RWPE1 (cell line): ENCODE measurements at places on chromosomes 6 and 20.
A peak's percentile ranks its signal among the peaks of the same experiment; 100 is the strongest.

DNA sequence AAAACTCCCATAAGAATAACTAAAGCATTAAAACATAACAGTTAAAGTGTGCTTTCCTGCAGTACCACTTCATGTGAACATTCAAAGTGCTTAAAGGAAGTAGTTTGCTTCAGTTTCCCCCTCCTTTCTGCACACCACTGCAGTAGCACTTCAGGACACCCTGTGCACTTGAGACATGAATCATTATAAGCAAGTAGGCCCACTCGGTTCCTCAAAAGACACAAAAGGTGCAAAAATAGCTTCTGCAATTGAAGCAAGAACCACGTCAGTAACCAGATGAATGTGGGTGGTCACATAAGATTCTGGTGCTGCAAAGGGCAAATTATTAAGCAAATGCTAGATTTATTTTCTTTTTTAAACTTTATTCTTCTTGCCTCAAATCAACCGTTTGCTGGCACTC, 160.6 kb downstream of the HIVEP2 start:
- no peak for DNase-seq

GRCh38 chr6:18973251-18973650, 586.1 kb downstream of the RNF144B start:
- no peak for DNase-seq

- no peak for DNase-seq
These were observed 136.9 kb downstream of the NKAIN2 start for GRCh38 chr6:123940551-123940950.

DNA sequence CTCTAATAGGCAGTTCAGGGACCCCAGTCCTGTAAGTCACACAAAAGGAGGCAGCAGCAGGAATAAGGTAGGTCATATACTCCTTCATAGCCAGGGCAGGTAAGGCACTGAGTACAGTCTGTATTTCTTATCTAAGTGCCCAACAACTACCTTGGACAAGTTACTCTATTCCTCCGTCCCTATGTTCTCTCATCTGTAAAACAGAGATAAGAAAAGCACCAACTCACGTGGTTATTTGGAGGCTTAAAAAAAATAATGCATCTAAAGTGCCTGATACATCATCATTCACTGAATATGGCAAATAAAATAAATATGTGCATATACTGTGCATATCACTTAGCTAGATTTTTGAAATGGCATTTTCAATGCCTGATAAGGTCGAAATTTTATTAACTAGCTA, 298.1 kb upstream of the CDYL start:
- DNase-seq = no peak

GRCh38 chr6:88536071-88536625, 370.0 kb upstream of the CNR1 start:
- DNase-seq = no peak

DNA sequence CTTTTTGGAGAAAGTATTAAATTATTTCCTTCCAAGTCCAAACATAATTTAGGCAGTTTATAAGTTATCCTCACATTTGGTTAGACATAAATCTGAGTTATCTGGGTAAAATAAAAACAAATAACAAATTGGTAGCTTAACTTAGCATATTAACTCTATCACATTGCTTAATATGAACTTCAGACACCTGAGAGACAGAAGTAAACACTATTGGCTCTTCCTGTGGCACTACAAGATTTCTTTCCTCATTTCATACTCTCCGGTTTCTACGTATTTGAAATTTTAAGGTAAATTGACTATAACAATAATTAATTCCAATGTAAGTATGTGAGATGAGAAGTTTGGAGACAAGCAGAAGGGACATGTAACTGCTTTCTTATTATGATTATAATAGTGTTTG, 106.8 kb downstream of the TRMT11 start:
- no peak for DNase-seq

DNA sequence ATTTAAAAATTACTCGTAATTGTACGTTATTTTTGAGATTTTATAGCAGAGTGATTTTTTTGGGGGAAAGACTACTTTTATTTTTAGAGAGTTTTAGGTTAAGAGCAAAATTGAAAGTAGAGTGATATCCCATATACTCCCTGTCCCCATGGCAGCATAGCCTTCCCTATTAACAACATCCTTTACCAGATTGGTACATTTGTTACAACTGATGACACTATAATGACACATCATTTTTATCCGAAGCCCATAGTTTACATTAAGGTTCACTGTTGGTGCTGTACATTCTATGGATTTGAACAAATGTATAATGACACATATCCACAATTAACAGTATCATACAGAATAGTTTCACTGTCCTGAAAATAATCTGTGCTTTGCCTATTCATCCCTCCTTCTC, 1126.4 kb upstream of the CITED2 start:
- no peak for DNase-seq

GRCh38 chr20:26218301-26218700, 521.6 kb upstream of the ZNF337 start:
- no peak for DNase-seq

- no peak for DNase-seq
These were observed 17.4 kb downstream of the PIGT start for GRCh38 chr20:45433316-45433715.

GRCh38 chr6:168892031-168892430, 361.6 kb downstream of the THBS2 start:
- DNase-seq = no peak

- DNase-seq = peak; percentile 36
These were observed 52.9 kb upstream of the CTNNBL1 start for GRCh38 chr20:37640600-37641561.

- DNase-seq = no peak
These were observed 70.8 kb downstream of the PPP1R3G start for GRCh38 chr6:5155906-5156305.

- DNase-seq = no peak
These were observed 497.3 kb downstream of the PRKN start for GRCh38 chr6:162230147-162230752.

DNA sequence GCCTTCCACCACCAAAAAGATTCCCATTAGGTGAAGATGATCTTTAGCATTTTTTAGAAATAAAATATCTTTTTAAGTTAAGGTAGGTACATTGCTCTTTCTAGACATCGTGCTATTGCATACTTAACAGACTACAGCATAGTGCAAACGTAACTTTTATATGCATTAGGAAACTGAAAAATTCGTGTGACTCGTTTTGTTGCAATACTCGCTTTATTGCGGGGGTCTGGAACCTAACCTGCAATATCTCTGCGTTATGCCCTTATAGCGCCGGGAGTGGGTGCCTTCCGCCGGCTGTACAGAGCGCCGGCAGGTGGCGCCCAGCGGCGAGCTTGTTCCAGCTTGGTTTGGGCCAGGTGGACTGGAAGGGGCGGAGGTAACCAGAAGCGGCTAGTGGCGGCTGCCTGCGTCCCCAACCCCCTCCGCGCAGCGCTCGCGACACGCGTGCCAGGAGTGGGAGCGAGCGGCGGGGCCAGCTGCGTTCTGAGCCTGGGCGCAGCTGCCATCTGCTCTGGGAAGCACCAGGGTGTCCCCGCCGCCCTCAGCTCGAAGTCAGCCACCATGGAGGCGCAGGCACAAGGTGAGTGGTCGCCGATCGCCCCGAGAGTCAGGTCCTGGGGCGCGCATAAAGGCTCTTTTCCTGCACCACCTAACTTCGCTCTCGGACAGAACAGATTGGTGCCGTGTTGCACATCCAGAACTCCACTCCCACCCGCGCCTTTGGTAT, at the start of gene TPD52L1:
Gene TPD52L1 (plus strand): TSS at position 383 of the 727 bp plus-strand sequence. CDS start 179 bp downstream, at position 562.
- peak; percentile 84 for DNase-seq

DNA sequence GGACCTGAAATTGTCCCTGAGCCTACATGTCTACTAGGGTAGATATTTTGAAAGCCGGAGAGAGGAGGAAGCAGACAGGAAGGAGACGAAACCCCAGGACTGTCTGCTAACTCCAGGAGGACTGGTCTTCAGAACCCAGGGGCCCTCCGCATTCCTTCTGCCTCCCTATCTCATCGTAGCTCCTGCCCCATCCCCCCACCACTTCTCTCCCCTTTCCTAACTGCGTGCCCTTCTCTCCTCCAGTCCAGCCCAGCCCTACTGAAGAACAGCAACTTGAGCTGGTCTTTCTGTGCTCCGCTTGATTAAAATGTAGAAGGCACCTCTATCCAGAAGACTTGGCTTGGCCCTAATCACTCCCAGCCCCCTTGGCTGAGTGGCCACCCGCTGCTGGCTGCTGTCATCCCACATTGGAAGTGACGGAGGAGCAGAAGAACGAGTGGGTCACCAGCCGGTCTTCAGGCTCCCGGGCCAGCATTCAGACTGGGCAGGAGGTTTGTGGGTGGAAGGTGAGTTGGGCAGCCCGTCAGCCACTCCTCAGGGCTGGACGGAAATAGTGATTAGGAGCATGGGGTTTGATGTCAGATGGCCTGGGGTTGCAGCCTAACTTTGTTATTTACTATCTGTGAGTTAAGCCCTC, 28.8 kb upstream of the ANGPT4 start:
- no peak for DNase-seq

DNA sequence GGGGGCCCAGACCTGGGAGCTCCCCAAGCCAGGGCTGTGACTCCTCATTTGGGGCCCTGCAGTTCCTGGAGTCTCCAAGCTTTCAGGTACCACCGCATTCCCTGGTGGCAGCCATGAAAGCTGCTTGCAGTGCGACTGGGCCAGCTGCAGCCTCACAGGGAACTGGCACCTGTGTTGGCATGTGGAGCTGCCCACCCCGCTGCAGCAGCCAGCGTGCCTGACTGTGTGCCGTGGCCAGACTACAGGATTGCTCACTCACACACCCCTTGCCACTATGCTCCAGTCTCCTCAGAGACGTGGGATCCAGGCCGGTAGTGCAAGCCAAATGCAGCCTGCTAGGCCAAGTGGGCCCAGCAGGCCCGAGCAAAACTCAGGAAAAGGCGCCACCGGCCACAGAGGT, 450.7 kb downstream of the COL12A1 start:
- DNase-seq = no peak

GRCh38 chr6:30264743-30265142, 51.5 kb upstream of the TRIM26 start:
- no peak for DNase-seq

DNA sequence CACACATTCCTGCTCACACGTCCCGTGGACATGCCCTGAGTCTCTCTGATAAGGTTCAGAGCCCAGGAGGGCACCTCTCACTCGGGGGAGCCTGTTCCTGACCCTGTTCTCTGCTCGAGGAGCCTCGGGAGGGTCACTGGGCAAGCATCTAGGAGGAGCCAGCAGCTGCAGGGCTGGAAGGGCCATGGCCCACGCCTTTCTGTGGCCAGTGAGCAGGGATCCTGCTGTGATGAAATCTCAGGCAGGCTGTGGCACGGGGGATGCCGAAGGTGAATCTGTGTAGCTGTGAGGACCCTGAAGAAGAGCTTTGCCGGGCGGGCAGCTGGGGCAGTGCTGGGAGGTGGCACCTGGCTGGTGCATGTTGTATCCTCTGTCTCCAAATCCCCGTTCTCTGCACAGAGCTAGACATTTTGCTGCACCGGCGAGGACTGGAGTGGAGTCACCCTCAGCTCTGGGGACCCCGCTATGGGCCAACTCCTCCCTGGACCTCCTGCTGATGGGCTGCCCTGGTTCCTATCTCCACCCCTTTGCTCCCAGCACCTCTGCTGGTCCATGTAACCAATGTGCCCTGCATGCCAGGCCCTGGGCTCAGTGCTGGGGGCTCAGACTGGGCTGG, 7.1 kb upstream of the NPBWR2 start:
- DNase-seq = no peak

DNA sequence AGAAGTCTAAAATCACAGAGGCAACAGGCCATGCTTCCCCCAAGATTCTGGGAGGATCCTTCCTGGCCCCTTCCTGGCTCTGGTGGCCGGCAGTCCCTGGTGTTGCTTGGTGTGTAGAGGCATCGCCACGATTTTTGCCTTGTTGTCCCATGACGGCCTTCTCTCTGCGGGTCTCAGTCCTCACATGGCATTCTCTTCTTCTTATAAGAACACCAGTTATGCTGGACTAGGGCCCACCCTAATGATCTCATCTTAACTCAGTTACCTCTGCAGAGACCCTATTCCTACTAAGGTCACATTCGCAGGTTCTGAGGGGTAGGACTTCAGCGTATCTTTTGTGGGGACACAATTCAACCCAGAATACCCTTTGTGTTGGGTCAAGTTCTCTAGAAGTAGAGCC, 168.0 kb downstream of the LINC00237 start:
- DNase-seq = no peak

DNA sequence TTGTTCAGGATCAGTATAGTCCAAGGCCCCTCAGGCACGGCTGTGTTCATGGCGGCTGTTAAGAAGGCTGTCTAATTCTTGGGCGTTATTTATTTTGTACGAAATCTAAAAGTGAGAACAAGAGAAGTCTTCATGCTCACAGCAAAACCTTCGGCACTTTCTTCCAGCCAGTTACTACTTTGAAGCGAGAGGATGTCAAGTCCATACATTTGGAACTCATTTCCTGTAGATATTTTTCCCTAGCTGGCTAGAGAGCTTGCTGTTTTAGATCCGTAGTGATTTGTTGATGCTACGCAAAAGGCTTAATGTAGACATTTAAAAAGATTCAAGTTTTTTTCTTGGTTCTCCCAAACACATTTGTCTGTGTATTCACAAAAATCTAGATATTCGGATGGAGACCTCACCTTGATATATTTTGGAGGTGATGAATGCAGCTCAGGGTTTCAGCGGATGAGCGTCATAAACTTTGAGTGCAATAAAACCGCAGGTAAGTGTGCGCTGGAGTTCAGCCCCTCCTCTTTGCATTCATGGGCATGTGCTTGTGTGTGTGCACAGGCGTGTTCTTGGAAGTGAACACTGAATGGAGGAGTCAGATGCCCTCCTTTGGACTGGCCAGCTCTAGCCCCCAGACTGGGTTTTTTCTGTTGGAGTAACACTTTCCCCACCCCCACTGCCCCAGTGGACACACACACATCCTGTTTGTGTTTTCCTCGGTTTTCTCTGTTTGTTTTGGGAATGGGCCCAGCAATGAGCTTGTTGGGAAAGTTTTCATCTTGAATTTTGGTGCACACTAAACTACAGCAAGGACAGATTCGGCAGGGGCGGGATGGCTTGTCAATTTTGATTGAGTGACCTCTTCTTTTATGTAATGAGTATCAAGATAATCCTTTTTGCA, 65.4 kb downstream of the IGF2R start:
- DNase-seq = no peak

DNA sequence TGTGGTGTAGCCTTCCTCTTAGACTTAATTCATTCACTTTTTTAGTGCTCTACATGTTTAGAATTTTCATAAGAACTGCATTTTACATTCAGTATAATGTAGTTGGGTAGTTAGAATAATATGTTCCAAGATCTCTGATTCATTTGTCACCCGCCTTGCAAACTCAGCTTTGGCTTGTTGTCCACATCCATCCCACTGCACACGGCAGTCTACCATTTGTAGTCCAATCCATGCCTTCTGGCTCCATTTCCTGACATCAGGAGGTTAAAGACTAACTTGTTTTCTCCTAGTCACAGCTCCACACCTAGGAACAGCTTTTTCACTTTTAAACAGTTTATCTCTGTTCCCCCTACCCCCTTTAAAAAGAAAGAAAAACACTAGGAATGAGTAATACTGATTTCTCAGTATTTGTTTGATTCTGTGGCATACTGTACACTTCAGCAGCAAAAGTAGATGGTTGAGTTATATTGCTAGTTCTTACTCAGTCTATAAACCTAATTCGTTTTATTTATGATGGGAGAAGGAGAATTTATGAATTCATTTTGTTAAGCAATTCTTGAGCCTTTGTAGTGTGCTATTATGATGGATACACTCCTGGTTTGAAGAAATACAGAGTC, 180.9 kb downstream of the ARID1B start:
- DNase-seq = no peak
